ENCODE measurements at places on chromosomes 16 and 17.

- DNase-seq = no peak
Observed at GRCh38 chr17:40346765-40347158, 17.8 kb downstream of the GJD3 start.

DNA sequence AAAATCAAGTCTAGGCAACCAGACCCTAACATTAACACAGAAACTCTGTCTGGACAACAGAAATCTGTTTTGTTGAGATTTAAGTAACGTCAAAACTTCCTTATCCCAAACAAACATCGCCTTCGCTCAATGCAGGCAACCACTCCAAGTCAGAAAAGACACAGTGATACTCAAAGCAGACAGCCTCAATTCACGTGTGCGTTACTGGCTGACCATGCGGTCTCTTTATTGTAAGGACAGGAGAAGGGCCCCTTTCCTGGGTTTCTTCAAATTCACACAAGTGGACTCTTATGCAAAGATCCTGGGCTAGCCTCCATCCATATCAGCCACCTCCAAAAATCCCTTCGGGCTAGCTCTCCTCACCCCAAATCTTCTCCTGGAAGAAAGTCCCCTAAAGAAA lies 467.7 kb downstream of the SOX9 start:
- no peak for DNase-seq

DNA sequence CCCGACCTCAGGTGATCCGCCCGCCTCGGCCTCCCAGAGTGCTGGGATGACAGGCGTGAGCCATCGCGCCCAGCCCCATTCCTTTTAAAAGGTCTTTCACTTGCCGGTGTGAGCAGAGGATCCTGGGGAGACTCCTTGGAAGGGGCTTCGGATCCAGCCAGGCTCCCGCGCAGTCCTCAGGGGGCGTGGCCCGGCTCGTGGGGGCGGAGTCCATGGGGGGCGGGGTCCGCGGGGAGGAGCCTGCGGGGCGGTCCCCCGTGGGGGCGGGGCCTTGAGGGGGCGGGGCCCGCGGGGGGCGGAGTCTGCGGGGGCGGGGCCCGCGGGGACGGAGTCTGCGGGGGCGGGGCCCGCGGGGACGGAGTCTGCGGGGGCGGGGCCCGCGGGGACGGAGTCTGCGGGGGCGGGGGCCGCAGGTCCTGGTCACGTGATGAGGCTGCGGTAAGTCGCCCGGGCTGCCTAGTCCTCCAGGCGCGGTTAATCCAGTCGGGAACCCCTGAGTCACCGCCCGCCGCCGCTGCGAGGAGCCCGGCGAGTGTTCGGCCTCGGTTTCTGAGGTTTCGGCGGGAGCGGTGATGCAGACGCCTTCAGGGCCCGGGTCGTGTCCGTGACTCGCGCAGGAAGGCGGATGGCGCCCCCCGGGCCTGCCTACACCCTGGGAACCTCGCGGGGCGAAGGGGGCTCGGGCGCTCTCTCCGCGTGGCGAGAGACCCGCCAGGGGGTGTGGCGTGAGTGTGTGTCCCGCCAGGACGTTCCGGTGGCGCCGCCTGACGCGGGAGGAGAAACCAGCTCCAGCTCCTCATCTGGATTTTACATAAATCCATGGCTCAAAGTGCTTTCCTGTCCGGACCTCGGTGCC lies 23.6 kb upstream of the ABR start:
- DNase-seq = peak; percentile 68

DNA sequence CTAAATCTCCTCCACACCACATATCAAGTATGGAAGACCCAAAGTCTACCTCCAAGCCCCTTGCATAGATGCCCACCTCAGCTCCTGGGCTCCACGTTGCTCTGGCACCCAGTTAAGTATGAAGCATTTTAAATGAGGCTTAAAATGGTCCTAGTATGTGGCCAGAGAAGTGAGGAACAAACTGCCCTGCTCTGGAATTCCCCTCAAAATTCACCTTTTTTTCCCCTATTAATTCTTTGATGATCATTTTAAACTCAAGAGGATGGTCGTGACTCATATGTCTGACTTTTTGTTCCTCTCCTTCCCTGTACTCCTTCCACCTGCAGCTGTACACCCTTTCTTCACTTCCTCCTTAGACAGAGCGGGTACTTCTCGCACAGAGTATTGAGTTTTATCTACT lies 234.5 kb upstream of the MYOCD start:
- no peak for DNase-seq

GRCh38 chr17:59366773-59367656 lies 35.6 kb downstream of the YPEL2 start:
- DNase-seq = peak; percentile 31

GRCh38 chr17:71237903-71238538 lies 882.8 kb upstream of the SOX9 start:
- no peak for DNase-seq

GRCh38 chr16:7746941-7747340 lies 414.3 kb downstream of the RBFOX1 start:
- DNase-seq = no peak

DNA sequence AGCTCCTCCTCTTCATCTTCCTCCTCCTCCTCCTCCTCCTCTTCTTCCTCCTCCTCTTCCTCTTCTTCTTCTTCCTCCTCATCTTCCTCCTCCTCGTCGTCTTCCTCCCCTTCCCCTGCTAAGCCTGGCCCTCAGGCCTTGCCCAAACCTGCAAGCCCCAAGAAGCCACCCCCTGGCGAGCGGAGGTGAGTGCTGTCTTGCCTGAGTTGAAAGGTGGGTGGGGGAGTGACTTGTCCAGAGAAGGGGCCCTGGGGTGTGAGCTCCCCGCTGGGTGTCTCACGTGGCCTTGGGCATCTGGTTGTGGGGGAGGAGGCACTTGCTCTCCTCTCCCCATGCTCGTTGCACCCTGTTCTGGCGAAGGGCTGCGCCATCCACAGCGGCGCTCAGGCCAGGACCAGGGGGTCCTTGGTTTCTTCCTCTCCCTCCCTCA lies 8.0 kb downstream of the ELOB start:
- DNase-seq = no peak

GRCh38 chr16:56401482-56401881 lies 23.9 kb downstream of the AMFR start:
- no peak for DNase-seq

DNA sequence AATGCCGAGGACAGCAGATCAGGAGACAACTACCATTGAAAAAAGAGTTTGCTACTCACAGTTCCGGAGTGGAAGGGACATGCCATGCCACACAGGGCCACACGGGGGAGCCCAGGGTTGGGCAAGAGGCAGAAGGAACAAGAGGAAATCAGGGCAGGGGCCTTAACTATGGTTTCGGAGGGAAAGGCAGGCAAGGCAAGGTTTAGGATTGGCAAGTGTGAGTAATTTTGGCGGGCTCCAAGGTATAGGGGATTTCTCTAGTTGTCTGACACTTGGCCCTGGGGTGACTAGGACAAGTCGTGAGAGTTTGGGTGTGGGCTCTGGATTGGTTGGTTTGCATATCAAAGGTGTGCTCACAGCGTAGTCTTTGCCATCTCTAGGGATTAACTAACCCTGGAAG lies 27.0 kb upstream of the NTN1 start:
- peak; percentile 61 for DNase-seq

DNA sequence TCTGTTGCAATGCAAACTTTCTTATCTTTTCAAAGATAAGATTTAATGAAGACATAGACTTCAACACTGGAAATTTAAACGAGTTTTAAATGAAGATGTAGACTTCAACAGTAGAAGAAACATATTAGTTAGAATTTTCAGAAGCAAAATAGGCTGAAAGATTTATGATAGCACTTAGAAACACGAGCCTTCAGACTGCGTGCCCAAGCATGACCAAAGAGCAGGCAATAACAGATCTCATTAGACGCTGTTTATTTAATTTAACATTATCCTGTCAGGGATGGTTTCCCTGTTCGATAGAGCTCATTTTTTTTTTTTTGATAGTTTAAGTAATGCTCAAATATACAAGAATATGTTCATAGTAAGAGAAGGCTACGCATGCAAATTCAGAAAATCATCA lies 604.7 kb upstream of the SOX9 start:
- DNase-seq = no peak

DNA sequence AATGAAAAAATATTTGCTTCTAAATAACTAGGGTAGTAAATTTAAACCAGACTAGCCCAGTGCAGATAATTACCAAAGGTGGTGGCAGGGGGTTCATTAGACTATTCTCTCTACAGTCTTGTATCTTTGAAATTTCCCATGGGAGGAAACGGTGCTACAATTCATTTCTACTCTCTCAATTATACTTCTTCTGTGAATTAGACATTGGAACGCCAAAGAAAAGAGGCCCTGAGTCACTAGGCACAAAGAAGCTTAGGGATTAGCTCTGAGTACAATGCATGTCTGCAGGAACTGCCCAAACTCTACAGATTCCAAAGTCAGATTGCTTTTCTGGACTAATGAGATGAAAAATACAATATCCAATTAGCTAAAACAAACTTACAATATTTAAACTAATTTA lies 30.7 kb upstream of the ARL6IP1 start:
- no peak for DNase-seq

DNA sequence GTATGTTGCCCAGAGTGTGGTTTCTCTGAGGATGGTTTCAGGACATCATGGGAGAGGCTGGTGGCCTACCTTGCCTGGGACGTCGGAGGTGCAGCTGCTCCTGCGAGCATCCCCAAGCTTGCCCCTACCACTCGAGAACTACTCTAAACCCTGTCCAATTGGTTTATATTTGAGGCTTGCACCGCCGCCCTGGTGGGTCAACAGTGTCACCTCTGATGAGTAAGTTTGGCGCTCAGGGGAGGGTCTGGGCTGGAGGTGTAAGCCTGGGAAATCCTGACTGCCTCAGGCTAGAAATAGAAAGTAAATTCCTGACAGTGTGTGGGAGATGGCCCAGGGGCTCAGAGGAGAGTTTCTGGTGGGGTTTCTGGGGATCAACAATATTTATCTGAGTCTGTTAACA lies 48.2 kb downstream of the CCDC42 start:
- DNase-seq = no peak

- no peak for DNase-seq
Observed at GRCh38 chr17:42399948-42400843, 12.0 kb upstream of the STAT3 start.

DNA sequence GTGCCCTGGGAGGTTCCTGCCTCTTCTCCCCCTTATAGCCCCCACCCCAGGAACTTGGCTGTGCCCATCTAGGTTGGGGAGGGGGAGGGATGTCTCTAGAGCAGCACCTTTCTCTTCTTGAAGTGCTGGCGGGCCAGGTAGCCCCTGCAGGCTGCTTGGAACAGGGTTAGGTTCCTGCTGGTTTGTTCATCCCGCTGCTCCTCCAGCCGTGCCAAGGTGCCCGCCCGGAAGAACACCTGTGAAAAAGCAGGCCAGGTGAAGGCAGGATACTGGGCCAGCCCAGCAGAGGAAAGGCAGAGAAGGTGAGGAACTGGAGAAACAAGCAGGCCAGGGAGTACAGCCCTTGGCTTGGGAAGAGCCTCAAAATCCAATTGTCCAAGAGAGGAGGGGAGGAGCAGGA lies 56.6 kb downstream of the PIPOX start:
- no peak for DNase-seq

DNA sequence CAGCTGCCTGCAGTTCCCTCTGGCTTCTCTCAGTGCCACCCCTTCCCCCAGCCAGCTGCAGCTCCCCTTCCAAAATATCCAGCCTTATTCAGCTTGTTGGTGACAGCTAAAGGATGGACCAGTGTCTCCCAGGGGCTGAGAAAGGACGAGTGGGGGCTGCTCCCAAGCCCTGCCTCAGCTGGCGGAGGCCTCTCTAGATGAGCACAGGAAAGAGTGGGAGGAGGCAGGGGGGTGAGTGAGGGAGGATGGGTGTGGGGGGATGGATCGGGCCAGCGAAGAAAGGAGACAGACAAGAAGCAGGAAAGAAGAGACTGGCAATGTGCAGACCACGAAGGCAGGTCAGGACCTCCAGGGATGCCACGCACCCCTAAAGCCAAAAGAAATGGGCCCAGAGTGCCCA lies 17.5 kb downstream of the PIPOX start:
- DNase-seq = no peak

GRCh38 chr16:24164416-24164815 lies 91.7 kb upstream of the CACNG3 start:
- DNase-seq = peak; percentile 74

- DNase-seq = no peak
Observed at GRCh38 chr16:49458656-49459445, 85.2 kb downstream of the C16orf78 start.

DNA sequence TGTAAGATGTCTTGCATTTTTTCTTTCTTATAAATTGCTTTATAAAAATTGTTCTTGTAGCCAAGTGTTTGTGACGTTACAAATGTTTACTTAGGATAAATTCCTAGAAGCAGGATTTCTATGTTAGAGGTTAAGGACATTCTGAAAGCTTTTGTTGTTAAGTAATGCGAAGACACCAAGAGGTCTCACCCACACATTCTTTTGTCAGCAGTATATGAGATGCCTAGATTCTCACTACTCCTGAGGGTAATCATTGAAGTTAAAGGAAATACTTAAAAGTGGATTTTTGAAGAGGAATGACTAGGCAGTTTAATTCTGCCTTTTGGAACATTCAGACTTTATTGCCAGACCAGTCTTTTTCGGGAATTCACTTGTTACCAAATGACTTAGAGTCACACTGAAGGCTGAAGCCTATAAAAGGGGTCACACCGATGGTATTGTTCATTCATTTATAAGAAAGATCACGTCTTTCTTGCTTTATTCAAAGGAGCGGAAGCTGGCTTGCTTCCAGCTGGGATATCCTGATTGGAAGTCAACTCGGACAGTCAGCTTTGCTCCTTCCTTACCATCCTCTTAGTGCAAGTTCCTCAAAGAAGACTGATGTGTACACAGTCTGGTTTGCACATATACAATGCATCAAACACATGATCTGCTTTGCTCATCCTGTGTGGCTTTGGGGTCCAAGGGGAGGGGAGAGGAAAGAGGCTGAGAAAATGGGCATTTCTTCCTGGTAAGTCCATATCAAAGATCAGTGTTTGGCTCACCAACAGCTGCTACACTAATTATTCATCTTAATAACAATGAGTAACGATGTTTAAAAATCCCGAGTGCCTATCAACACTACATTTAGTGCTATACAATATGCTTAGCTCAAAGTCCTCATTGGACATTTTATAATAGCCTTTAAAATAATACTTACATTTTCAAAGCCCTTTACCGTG lies 160.0 kb downstream of the MAP2K6 start:
- peak; percentile 6 for DNase-seq

GRCh38 chr17:72813481-72813880 lies 279.0 kb downstream of the SLC39A11 start:
- DNase-seq = no peak

DNA sequence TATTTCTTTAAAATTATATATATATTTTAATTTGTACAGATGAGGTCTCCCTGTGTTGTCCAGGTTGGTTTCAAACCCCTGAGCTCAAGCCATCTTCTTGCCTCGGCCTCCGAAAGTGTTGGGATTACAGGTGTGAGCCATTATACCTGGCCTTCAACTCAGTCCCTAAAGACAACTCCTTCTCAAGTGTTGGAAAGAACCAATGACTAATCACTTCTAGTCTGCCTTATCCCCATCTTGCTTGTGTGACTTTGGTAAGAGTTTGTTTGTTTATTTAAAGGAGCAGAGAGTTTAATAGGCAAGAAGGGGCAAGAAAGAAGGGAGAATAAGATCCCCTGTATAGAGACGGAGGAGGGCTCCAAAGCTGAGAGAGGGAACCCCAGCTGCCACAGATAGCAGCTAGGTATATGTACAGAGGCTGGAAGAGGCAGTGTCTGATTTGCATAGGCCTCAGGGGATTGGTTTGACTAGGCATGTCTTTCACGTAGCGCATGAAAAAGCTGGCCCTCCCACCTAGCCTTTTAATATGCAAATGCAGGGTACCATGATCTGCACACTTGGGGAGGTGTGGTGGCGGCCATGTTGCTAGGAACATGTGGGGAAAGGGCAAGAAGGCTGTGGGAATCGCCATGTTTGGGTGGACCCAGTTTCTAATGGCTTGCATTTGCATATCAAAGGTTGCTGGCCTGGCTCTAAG lies 21.5 kb downstream of the ABCC1 start:
- no peak for DNase-seq
